ENCODE measurements at places on chromosomes 2 and 18.

- DNase-seq: no peak
Observed at GRCh38 chr2:68916226-68916625, 36.5 kb downstream of the GKN2 start.

- DNase-seq: no peak
Observed at GRCh38 chr2:202064171-202064880, 8.7 kb upstream of the KIAA2012 start.

- DNase-seq: no peak
Observed at GRCh38 chr18:32610176-32610575, 139.5 kb upstream of the GAREM1 start.

DNA sequence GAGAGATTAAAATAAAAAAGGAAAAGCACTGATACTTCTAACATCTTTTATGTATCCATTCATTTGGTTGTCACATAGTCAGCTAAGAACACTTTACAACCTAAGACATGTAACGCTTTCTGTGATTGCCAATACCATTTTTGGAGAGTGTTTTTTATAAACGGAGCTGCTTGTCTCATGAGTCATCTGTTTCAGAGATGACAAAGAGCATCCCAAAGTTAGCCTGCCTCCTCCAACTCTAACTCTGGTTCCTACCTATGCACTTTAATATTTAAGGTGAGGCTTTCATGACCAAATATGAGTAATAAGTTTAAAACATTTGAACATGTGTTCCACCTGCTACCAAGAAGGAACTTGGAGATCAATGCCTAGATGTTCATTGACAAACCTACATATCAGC, 260.1 kb upstream of the SMIM21 start:
- no peak for DNase-seq

GRCh38 chr2:205582366-205582765, 99.9 kb upstream of the NRP2 start:
- DNase-seq: no peak

DNA sequence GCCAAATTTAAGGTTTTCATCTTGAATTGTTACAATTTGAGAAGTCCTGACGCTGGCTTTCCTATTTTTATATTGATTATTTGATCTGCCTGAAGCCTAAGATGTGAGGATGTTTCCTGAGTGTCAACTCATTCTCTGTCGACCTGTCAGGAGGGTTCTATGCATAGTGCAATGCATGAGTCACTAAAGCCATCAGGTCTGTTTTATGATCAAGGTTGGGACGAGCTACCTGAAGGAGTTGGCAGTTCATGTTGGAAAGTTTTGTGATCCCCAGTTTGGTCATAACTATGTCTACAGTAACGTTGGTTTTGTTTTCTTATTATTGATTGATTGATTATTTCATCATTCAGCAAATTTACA, 71.2 kb downstream of the NABP1 start:
- DNase-seq: no peak

DNA sequence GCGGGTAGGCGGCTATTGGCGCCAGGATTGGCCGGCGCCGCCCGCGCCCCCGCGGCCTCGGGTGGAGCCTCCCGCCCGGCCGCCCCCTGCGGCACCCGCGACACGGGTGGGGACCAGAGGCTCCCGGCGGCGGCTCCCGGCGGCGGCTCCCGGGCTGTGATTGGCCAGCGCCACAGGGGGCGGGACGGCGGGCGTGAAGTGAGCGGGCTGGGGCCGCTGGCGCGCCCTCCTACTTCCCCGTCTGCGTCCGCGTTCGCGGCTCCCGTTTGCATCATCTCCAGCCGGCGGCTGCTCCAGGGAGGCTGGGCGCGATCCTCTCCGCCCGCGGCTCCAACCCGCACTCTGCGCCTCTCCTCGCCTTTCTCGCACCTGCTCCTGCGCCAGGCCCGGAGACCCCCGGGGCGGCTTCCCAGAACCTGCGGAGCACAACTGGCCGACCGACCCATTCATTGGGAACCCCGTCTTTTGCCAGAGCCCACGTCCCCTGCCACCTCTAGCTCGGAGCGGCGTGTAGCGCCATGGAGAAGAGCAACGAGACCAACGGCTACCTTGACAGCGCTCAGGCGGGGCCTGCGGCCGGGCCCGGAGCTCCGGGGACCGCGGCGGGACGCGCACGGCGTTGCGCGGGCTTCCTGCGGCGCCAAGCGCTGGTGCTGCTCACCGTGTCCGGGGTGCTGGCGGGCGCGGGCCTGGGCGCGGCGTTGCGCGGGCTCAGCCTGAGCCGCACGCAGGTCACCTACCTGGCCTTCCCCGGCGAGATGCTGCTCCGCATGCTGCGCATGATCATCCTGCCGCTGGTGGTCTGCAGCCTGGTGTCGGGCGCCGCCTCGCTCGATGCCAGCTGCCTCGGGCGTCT, at the start of gene SLC1A4:
Gene SLC1A4, plus strand, starts transcription at position 274 of the 856 bp plus-strand sequence. Its CDS starts 245 bp downstream, at position 519.
- DNase-seq: peak; percentile 68

- DNase-seq: no peak
Observed at GRCh38 chr2:233031556-233032500, 644 bp upstream of the NEU2 start.

GRCh38 chr2:38856165-38856564, 19.6 kb downstream of the DHX57 start:
- DNase-seq: peak; percentile 27

- DNase-seq: no peak
Observed at GRCh38 chr18:79898952-79899608, 52.4 kb downstream of the SLC66A2 start.

- no peak for DNase-seq
Observed at GRCh38 chr18:32922951-32923430, 150.2 kb upstream of the KLHL14 start.

GRCh38 chr18:68985172-68985820, 187.4 kb downstream of the CCDC102B start:
- no peak for DNase-seq

DNA sequence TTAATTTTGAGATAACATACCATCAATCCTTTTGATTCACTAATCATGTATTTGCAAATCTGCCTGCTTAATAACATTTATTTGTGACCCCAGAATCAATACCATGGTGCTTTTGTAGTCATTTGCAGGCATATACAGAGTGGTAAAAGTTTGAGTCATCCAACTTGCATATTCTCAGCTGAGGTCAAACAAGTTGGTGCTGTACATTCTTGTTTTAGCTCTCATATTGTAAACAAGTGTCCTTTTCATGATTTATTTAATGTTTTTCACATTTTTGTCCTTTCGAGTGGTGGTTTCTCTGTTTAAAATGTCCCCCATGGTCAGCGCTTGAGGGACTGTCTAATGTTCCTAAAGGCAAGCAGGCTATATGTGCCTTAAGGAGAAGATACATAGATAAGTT, 17.5 kb downstream of the RAB27B start:
- no peak for DNase-seq

All from activated CD4-positive, alpha-beta T cell treated with anti-CD3 and anti-CD28 coated beads, Interleukin-2, Interleukin-6, amounts not matched to agents 100 ng/mL and 50 ng/mL, durations not matched to agents 16 hours and 8 hours (primary cell).